Activated CD4-positive, alpha-beta T cell treated with anti-CD3 and anti-CD28 coated beads for 48 hours (primary cell): ENCODE measurements at places on chromosomes 16 and 17.
A peak's percentile ranks its signal among the peaks of the same experiment; 100 is the strongest.

- no peak for DNase-seq
Observed at GRCh38 chr16:30369938-30370455, 297 bp downstream of the TBC1D10B start.

DNA sequence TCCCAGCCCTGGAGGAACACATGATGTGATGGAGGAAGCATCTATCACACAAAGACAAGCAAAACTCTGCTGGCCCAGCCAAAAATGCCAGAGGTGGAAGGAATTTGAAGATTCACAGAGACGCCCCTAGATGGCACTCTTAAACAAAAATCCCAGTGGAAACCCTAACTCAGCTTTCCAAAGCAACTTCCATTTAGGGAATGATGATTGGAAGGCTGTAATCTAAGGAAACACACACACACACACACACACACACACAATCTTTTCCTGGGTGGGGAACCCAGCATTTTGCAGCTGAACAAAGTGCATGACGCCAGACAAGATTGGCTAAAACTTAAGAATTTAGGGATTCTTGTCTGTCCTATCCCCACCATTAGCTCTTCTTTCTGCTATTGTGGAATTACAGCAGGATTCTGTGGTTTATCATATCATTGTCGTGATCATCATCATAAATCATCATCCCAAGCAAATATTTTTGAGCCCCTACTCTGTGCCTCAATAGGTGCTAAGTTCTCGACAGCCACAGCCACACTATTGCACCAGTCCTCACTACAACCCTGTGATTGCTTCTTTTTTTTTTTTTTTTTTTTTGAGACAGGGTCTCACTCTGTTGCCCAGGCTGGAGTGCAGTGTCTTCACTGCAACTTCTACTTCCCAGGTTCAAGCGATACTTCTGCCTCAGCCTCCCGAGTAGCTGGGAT is 1.6 kb upstream of the LDAF1 start:
- DNase-seq = no peak

DNA sequence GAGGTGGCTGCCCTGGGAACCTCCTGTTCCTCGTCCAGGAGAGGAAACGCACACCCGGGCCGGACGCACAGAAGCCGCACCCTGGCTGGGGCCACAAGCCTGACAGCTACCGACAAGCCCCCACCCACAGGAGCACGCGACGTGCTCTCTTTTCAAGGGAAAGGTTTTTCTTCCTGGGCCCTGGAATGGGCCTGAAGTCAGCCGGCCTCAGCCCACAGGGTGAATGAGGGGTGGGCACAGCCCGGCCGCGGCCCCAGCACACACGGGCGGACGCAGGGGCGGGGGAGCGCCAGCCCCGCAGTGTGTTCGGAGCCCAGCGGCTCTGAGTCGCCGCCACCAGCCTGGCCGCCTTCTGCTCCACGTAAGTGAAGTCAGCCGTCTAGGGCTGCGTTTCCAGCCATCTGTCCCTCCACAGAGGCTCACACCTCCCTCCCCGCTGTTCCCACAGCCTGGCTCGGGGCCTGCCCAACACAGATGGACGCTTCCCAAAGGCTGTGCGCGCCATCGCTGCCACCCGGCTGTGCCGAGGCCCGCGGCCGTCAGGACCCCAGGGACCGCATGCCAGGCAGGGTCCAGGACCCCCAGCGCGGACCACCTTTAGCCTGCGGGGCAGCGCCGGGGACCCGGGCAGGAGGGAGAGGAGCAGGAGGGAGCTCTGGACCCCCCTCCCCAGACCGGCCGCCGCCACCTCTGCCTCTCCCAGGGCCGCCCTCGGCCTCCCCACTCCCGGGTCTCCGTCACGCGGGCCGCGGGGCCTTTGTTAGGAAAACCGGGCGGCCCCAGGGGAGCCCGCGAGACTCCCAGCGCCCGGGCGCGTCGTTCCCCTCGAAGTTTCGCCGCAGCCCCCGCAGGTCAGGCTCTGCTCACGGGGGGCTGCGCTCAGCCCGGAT is 36.8 kb downstream of the CBFA2T3 start:
- peak; percentile 27 for DNase-seq

DNA sequence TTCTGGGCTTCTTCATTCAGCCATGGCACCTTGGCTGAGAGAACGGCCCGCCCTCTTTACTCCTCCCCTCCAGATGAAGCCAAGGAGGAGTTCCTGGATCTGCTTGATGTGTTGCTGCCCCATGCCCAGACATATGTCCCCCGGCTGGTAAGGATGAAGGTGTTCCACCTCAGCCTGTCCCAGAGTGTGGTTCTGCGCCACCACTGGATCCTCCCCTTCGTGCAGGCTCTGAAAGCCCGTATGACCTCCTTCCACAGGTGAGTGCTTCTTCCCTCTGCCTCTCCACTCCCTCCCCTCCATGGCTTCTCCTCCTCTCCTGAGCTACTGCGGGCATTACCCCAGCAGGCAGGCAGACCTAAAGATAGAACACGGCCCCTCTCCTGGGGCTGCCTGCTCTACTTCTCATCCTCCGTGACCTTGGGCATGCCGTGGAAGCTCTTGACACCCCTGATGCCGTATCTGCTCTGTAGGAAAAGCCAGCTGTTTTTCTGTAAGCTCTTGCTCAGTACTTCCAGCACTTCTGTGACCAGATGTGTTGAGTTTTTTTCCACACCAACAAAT is 8.7 kb downstream of the USB1 start:
- no peak for DNase-seq

GRCh38 chr16:57562669-57563486 is 20.4 kb downstream of the ADGRG5 start:
- no peak for DNase-seq

GRCh38 chr16:85309656-85310587 is 197.7 kb upstream of the CIBAR2 start:
- peak; percentile 19 for DNase-seq

DNA sequence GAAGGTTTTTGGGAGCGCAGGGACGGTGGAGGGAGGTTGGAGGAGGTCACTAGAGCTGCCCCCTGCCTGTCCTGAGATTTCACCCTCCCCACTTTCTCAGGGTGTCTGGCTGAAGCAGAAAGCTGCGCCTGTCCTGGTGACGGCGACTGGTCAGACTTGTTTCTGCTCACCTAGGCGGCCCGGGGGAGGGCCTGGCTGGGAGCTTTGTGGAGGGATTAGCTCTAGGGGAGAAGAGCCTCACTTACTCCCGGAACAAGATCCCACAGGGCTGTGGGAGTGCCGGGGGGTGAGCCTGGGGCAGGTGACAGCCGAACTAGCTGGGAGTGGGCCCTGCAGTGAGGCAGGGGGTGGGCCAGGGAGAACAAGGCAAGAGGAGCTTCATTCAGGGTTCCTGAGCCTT is 11.5 kb downstream of the NHERF1 start:
- DNase-seq = no peak

- peak; percentile 19 for DNase-seq
Observed at GRCh38 chr17:34579979-34580684, 750 bp downstream of the TMEM132E start.

- no peak for DNase-seq
Observed at GRCh38 chr16:11980136-11980844, 3.8 kb downstream of the SNX29 start.

- DNase-seq = no peak
Observed at GRCh38 chr16:72947379-72948237, 100.3 kb downstream of the ZFHX3 start.

DNA sequence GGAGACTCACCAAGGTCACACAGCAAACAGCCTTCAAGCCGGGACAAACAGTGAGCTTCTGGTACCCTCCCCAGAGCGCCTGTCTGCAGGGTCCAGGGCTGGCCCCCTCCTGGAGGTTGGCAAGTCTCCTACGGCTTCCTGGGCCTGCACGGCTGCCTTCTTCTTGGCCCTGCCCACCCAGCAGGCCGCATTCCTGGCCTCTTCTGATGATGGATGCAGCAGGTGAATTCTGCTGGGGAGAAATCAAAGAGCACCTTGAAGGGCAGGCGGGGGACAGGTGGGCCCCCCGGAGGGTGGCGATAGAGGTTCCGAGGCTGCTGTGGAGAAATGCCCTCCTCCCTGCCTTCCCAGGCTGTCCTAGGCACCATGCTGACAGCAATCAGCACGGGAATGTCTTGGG is 3.8 kb upstream of the NOS2 start:
- no peak for DNase-seq

- no peak for DNase-seq
Observed at GRCh38 chr16:2270588-2271470, 2.9 kb upstream of the RNPS1 start.

DNA sequence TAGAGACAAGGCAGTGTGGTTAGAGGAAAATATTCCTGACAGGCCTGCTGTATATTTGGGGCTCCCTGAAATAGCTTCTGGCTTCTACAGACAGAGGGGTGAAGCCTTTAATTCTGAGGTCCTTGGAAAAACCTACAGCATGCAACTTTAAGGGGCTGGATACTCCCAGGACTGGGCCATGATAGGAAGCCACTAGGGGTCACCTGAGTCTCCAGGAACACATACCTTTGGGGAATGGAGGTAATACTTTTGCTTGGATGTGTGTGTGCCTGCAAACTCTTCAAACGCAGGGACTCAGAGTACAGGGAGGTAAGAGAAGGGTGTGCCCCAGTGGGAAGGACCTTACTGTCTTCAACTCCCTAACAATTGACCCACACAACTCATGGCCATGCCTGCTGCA is 4.1 kb downstream of the ASIC2 start:
- DNase-seq = no peak

DNA sequence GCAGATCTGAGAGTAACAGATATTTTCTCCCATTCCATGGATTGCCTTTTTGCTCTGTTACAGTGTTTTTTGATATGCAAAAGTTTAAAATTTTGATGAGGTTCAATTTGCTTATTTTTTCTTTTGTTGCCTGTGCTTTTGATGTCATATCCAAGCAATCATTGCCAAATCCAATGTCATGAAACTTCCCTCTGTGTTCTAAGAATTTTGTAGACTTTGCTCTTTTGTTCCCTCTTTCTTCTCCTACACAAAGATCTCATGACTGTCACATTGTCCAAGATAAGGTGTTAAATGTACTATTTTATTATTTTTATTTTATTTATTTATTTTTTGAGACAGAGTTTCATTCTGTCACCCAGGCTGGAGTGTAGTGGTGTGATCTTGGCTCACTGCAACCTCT is 18.9 kb upstream of the KCNH6 start:
- no peak for DNase-seq

DNA sequence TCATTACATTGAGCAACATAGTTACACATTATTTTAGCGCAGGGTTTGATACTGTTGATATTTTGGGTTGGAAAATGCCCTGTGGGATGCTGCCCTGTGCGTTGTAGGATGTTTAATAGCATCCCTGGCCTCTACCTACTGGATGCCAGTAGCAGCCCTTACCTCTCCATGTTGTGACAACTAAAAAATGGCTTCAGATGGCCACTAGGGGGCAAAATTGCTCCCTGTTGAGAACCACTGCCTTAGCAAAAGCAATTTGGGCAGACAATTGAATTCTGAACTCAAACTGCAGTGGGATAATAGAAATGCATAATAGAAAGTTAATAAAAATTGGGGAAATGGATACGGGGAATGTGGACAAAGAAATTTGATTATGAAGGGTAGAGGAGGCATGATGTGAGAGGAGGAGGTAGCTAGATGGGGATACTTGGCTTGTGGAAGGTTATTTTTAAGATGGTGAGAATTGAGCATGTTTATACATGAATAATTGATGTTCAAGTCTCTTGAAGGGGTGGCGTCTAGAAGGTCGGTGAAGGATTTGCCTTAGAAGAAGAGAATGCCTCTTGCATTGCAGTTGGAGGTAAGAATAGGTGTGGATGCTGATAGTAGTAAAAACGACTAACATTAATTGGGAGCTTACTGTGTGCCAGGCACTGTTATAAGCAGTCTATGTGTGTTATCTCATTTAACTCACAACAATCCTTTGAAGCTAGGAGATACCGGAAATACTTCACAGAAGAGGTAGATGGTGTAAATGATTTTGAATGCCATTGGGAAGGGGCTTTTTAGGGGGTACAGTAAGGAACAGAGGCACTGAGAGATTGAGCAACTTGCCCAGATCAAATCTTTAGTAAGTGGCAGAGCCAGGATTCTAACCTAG is 19.0 kb downstream of the HEATR9 start:
- DNase-seq = peak; percentile 65

DNA sequence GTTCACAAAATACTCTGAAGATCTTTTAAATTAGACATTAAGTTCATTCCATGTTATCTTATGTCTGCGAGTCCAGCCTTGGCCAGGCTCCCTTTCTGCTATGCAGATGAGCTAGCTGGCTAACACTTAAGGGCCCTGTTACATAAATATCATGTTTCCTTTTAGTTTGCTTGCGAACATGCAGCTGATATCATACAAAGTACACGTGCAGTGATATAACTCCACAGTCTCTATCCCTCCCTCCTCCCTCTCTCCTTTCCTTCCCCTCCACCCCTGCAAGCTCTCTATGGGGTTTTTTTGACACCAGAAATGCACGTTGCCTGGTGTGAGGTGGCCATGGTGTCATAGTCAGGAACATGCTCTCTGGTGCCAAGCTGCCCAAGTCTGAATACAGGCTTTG is 46.1 kb downstream of the ARHGAP17 start:
- no peak for DNase-seq

DNA sequence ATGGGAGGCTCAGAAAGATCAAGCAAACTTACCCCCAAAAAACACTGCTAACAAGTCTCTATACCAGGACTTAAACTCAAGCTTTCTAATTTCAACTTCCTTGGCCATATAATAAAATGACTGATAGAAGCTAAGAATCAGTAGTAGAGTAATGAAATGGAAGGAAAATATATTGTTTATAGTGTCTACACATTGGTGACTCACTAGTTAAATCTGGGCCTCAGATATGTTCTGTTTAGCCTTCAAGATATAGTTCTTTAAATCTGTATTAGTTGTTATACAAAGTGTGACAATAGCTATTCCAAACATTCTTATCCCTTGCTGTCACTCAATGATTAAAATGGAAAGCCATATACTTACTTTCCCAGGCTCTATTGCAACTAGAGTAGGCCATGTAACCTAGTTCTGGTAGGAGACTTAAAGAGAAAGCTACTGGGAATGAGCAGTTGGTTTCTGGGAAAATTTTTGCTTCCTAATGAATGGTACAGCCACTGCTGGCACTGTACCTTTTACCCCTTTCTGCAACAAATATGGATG is 18.3 kb downstream of the SSH2 start:
- no peak for DNase-seq

GRCh38 chr16:86968866-86969265 is 348.3 kb downstream of the C16orf95 start:
- DNase-seq = no peak

- DNase-seq = no peak
Observed at GRCh38 chr16:60741810-60742209, 1294.4 kb downstream of the CDH8 start.
